ENCODE measurements at places on chromosomes 3 and 15. TPM values are rescaled to one million over a fixed set of nuclear protein-coding genes. Genes with fewer than 3 reads are reported as not detected.

GRCh38 chr15:76147906-76148570 is 88.3 kb downstream of the TMEM266 start:
- peak; percentile 77 for DNase-seq

DNA sequence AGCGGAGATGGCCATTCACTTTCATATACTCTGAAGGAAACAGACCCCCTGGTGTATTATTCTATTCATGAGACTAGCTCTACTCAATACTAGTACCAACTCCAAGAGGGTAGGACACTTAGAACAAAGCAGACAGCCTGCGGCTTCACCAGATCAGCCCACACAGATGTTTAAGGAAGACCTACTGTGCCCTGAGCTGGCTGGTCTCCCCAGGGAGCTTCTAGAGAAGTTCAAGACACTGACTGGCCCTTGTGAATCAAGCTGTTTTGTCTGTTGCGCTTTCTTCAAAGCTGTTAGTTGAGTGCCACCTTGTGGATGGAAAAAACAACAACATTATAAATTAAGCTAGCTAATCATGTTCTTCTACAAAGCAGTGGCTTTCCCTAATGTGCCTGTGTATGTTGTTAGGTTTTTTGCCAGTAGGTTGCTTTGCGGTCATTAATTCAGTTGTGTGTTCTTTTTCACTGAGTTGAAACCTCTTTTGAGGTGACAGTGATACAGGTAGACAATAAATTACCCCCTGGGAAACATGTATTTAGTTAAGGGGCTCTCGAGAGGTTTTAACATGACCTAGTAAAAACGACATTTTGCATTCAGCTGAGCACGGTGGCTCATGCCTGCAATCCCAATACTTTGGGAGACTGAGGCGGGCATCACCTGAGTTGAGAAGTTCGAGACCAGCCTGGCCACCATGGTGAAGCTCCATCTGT is 64.2 kb upstream of the MYZAP start:
- DNase-seq: no peak

TM6SF1 gene
- 1.6 TPM for total RNA-seq

MUC20 gene
- total RNA-seq: 0.26 TPM

EPHA6 gene
- not detected for total RNA-seq

IL17RD gene
- 0.04 TPM for total RNA-seq

Measured in activated naive CD8-positive, alpha-beta T cell treated with anti-CD3 and anti-CD28 coated beads for 36 hours (primary cell).